Fibroblast of skin of abdomen (primary cell): ENCODE measurements at places on chromosomes 5 and 9.

DNA sequence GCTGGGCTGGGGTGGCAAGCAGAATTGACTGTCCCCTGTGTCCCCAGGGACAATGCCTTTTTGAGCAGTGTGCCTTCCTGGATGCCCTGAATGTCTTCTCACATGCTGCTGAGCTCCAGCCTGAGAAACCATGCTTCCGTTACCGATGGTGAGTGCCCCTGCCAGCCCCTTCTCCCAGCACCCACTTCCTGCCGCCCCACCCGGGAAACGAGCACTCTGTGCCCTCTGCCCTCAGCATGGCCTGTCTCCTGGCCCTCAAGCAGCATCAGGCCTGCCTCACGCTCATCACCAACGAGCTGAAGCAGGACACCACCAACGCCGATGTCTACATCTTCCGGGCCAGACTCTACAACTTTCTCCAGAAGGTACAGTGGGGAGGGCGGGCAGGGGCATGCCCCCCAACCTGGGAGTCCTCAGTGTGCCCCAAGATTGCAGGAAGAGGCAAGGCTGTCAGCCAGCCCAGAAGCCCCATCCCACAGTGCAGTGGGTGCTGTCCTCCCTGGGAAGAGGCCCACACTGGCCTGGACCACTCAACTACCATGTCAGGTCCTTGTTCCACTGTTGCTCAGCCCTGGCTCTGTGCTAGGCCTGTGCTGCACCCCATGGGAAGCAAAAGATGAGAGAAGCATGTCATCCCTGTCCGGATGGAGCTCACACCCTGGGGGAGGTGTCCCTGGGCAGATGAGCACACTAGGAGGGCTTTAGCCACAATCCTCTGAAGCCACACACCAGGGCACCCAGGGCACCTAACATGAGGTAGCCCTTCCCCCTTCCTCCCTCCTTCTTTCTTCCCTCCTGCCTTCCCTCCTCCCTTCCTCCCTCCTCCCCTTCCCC is 4.4 kb downstream of the TTC16 start:
- DNase-seq = no peak

DNA sequence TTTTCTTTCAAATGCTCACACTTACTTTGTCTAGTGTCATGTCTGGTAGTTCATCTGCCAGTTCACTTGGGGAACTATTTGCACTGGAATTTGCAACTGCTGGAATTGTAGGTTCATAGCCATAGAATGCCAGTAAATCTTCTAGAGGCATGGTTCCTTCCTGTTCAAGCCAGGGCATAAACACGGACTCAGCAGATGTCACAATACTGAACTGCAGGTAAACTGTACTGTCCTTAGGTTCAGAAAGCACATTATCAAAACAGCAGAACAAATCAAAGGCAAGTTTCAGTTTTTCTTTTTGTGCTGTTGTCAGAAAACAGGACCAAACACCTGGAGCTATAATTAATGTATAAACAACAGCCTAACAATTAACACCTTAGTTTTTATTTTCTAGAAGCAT is 13.1 kb downstream of the MIER3 start:
- DNase-seq = no peak

GRCh38 chr5:136605638-136606037 is 240.3 kb upstream of the TRPC7 start:
- DNase-seq = peak; percentile 25

GRCh38 chr5:62786099-62786498 is 207.5 kb downstream of the LRRC70 start:
- DNase-seq = no peak

DNA sequence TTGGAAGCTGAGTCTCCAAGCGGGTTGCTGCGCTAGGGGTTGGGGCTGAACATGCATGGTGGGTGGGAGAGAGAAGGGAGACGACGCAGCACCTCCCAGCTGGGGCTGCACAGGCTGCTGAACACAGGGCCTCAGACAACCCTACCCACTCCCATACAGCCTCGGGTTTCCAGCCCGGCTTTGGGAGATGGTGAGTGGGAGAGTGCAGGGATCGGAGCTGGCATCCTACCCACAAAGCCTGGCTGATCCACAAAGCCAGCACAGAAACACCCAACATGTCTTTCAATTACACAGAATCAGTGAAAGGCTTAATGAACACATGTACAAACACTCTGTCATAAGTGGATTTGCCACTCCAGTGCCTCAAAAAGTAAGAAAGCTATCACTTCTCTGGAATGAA is 64.8 kb downstream of the NSG2 start:
- DNase-seq = no peak

- no peak for DNase-seq
These were observed 32.1 kb upstream of the CLPTM1L start for GRCh38 chr5:1376981-1377380.

- DNase-seq = no peak
These were observed 59.9 kb upstream of the ZNF354A start for GRCh38 chr5:178790371-178790770.

GRCh38 chr5:149452665-149453617 is 73.8 kb upstream of the IL17B start:
- DNase-seq = peak; percentile 97

DNA sequence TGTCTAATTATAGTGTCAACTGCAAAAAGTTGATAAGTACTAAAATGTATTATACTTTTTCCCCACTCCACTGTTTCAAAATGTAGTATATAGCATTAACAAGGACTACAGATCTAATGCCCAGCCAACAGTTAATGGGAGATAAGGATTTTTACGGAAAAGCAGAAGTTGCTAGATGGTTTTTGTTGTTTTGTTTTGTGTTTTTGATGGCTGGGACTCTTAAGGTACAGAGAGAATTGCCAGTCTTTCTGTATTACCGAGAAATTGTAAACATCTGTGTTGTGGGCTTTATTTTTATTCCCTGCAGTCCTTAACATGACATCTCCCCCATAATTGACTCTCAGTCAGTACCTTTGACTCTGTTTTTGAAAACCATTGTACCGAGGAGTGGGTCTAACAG is 44.0 kb downstream of the TRIO start:
- no peak for DNase-seq

- no peak for DNase-seq
These were observed 73.1 kb upstream of the IRX1 start for GRCh38 chr5:3522491-3522890.

- DNase-seq = no peak
These were observed 72.0 kb downstream of the RCL1 start for GRCh38 chr9:4864698-4865097.

DNA sequence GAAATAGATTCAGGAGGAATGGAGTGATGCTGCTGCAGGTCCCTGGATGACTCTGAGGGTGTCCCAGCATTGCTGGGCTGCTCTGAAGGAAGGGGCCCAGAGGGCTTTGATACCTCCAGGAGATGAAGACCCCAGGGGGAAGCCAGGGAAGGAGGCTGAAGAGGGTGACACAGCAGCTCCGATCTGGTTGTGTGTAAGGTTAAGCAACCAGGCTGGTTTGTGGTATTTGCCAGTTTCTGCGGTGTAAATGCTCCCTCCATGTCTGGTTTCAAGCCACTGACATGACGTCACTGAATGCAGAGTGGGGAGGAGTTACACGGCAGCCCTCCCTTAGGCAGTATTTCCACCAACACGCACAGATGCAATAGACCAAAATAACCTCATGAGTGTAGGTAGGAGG is 40.0 kb upstream of the ORM1 start:
- peak; percentile 95 for DNase-seq

DNA sequence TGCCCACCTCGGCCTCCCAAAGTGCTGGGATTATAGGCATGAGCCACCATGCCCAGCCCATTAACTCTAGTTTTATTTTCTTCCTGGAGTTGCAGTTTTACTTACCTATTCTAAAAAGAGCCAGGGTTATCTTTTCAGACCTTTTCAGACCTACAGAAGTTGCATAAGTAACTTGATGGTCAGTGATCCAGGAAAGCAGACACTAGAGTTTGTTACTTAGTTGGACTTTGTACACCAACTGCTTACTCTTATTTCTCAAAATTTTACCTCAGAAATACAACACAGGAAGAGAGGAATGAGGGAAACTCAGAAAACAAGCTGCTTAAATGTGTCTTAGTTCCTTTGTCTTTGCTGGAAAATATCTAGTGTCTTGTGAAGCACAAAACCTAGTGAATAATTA is 25.4 kb downstream of the RAD23B start:
- no peak for DNase-seq

- no peak for DNase-seq
These were observed 23.4 kb upstream of the GALNT10 start for GRCh38 chr5:154166901-154167791.

DNA sequence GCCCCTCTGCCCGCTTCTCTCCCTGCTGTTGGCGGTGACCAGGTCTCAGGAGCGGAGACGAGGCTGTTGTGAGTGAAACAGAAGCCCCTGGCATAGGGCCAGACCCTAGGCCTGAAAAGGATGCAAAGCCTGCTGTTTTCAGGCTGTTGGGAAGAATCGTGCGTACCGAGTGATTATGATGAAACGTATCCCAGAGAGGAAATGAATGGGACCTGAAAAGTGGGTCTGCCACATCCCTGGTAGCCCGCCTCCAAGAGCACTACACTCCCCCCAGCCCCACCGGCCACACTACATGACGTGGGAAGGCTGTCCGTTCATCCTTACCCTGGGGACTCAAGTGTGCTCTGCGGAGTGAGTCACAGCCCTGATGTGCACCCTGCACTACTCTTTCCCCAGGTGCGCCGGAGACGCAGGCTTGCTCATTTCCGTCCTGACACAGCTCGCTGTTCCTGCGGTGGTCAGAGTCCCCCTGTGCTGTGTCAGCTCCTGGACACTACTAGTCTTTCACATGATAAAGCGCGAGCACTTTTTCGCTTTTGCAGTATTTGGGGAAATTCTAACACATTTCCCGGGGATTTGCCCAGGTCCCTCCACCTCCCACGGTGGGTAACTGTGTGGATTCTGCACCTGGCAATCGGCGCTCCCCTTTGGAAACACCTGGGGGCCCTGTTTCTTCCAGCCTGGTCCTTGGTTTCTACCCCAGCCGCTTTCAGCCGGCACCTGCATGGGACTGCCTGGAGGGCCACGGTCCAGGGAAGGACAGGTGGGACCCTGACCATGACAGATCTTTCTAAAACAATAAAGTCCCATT is 91.5 kb downstream of the ANKRD33B start:
- no peak for DNase-seq

DNA sequence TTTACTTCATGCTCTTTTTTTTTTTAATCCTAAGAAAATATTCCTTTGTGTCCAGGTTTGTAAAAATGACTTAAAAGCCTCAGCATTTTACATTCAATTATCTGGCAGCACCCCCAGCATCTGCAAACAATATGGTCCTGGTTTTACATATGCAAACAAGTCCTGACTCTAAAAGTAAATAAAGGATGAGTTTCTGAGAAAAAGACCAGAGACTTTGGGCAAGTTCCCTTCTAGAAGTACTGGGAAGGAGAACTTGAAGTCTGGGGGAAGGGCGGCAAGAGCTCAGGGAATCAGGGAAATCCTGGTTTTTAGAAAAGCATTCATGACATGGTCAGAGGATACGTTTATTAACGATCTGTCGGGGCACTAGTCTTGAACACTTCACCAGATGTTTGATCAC is 25.8 kb downstream of the COL23A1 start:
- no peak for DNase-seq

GRCh38 chr9:92308893-92309292 is 15.4 kb upstream of the IARS1 start:
- DNase-seq = no peak

DNA sequence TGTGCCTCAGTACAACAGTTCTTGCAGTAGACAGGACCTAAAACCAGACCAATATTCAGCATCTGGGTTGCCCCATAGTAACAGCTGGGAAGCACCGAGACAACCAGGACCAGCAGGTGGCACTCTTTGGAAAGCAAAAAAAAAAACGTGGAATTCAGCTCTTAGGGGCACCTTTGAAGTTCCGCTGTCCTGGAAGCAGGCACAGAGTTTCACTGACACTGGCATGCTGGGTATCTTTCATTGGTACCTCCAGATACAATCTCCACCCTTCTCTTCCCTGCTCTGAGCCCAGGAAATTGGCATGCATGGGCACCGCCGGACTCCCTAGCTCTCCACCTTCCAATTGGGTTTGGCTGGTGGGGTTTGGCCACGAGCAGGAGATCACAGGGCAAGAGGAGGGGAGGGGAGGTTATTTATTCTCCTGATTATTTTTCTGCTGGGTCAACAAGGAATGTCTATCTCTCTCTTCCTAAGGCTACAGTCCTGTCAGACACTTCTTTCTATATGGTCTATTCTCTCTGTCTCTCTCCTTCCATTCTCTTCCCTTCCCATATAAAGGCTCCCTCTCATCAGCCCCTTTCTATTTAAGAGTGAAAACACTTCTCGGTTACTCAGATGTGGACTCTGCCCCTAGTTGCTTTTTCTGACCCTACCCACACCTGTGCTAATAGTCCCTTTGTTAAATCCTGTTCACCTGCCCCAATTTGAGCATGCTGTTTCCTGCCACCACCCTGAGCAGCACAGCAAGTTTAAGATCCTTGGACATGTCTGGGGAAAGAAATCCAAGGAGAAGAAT is 1.9 kb upstream of the IDNK start:
- DNase-seq = peak; percentile 25

DNA sequence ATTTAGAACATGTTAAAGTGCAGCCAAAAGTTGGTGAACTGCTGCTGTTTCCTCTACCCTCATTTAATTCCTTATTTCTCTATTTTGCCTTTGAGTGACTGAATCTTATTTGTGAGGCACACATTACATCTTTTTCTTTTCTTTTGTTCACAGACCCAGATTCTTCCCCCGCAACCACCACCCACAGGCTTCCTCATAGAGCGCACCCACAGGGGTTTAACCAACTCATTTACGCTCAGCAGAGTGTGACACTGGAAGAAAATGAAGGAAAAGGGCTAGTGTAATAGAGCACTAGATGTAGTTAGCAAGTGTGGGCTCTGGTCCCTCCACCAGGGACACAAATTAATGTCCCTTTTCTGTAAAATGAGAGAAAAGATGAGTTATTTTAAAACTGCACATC is 200.7 kb downstream of the PARP8 start:
- DNase-seq = no peak

DNA sequence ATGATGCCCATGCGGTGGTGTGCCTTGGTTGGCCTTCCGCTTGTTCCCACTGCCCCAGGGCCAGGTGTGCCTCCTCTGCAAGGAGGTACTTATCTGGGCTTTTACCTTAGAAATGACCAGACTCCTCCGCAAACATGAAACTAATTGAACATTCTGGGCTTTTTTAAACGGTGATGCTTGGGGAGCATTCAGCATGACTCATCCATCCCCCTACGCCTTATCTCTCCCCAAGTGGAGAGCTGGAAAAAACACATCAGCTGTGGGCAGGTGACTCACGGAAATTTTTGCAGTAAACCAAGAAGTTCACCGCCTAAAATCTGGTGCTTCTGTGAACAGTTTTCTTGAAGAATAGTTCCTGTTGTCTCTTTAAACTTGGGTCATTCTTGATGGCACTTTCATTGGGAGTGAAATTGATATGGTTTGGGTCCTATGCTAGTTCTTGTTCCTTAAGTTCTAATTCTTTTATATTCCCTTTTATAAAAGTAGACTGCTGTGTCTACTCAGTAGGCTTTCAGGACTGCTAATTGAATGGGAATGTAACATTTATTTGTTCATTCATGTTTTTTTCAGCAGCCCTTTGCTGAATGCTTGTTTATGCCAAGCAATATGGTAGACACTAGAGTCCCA is 39.6 kb downstream of the SFXN1 start:
- DNase-seq = peak; percentile 58
